Activated T-helper 1 cell treated with anti-CD3 and anti-CD28 coated beads, Interleukin-2, amount 50 U/mL, for 16 hours (primary cell): ENCODE measurements at places on chromosomes 3 and 15.

DNA sequence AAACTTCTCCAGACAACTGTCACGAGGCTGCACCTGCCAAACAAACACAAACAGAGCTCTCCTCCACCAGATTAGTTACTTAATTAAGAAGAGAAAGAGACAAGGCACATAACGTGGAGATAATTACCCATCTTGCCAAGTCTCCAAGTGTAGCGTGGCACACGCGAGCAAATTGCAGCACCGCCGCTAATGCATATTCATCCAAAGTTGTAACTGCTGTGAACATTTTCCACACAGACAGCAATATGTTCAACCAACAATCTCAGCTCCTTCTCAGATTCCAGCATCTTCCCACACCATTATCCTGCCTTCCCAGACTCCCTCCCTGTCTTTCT, 309.6 kb upstream of the TLE3 start:
- no peak for DNase-seq

DNA sequence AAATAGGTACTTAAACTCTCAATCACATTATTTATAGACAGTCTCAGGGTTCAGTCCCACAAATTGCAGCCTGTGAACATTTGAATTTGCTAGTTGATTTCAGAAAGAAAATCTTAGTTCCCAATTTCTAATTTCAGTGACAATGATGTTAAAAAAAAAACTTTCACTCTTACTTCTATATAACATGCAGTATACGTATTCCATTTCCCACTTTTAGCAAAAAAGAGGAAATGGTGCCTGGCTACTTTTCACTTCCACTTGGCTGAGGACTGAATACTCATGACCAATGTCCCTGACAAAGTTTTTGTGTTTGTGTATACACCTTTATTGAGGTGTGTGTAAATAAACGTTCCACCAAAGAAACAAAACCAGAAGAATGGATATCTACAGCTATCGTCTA, 32.1 kb upstream of the XCR1 start:
- DNase-seq: no peak

DNA sequence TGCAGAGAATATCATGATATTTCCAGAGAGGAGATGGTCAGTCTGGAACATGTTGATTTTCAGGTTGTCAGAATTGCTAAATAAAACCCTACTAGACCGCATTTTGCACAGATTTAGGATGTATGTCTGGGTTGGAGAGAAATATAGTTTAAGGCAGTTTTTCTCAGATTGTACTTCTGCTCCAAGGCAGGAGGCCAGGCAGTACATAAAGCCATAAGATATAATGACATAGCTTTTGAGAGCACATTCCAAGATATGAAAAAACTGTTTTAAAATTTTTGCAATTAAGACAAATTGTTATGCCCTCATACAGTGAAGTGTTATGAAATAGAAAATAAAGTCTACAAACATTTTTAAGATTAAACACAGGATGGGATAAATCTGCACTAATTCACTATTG, 301.8 kb upstream of the CBLB start:
- no peak for DNase-seq

DNA sequence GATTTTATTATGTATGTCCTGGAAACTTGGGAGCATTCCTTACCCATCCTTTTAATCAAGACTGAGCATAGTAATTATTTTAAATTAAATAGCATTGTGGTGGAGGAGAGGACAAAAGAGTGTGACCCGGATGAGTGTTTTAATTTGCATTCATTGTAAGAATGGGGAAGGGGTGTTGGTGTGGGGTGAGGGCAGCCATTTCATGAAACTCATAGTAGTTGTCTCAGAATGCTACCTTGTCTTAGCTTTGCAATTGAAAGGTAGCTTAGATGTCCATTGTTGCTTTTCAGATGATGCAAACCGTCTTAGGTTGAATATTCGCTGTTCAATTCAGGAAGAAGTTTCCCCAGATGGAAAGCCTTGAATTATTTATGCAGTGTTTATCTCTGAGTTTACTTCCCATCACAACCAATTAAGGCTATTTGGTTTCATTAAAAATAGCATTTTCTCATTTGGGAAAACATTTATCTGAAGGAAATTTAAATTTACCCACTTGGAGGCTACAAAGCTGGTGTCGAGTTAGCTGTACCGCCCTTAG, 328.4 kb downstream of the FEZF2 start:
- DNase-seq: no peak

DNA sequence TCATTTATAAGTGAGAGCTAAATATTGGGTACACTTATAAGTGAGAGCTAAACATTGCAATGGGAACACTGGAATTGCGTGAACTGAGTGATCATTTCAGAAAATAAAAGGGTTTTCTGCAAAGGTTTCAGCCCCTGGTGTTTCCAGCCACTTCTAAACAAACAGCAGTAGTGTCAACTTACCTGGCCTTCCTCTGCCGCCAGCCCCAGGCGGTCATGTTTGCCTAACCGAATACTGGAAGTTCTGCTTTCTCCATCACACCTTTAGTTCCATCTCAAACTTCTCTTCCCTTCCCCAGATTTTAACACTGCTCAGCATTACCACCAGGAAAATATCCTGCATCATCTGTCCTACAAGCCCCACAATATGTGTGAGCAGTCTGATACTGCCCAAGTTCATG, 58.6 kb downstream of the MRPL3 start:
- DNase-seq: no peak

- no peak for DNase-seq
Measured at GRCh38 chr15:68982976-68983563, 31.4 kb upstream of the NOX5 start.

GRCh38 chr3:125150525-125151441, 61.8 kb downstream of the SLC12A8 start:
- no peak for DNase-seq

DNA sequence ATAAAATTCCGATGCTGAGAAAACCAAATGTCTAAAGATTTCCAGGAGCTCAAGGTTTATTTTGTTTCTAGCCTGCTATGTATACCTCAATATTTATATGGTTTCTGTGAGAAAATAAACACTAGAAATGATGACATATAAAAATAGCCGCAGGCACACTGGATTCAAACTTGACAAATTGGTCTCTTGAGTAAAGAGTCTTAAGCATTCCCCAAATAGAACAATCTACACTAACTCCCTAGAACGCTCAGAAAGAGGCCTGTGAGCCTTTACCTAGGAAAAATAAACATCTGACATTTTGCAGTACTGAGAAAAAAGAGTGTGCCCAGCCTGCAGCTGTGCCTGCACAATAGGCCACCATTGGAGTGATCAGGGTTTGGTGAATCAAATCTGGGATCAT, 75.2 kb downstream of the NEK10 start:
- DNase-seq: no peak

GRCh38 chr3:31305340-31305739, 227.4 kb upstream of the STT3B start:
- no peak for DNase-seq

- no peak for DNase-seq
Measured at GRCh38 chr3:55675478-55675877, 188.4 kb upstream of the WNT5A start.

DNA sequence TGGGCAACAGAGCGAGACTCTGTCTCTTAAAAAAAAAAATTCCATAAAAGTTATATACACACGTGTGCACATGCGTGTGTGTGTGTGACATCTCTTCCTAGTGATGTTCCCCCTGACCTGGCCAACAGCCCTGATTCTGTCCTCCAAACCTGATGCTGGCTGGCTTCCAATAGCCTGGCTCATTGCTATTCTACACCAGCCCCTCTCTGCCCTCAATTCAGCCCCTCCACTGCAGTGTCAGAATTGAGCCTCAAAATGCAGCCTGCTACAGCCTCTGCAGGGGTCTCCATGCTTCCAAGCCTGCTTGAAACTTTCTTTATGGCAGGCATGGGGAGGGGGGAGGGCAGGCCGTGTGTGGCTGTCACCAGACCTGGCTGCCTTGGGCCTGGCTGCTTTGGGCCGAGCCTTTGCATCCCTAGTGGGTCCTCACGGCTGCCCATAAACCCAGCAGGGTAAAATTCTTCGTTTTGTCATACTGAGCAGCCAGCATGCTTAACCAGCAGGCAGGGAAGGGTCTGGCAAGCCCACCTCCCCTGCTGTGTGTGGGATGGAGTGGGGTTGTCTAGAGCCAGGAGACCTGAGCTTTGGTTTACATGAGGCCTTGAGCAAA, 22.7 kb upstream of the DOCK3 start:
- no peak for DNase-seq

DNA sequence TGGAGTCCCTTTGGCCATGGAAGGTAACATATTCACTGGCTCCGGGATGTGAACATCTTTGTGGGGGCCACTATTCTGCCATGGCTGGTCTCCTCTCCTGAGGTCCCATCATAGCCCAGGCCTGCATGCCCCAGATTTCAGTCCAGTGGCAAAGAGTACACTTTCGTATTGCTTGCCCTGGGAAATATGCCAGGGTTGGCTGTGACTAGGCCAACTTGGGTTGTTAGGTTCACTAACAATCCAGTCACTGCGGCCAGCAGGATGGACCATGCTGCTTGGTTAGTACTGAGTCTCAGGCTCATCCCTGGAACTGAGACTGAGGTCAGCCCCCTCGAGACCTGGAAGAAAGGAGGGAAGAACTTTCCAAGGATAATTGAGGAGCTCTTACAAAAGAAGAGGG, 9.8 kb upstream of the EEFSEC start:
- no peak for DNase-seq
